ENCODE measurements at places on chromosomes 1 and 21. TPM values are rescaled to one million over a fixed set of nuclear protein-coding genes. Genes with fewer than 3 reads are reported as not detected.

GRCh38 chr1:178942285-178943198, 71.7 kb upstream of the ANGPTL1 start:
- DNase-seq, result peak; percentile 52

- DNase-seq, result no peak
Observed at GRCh38 chr21:43652616-43653015, 6.7 kb downstream of the HSF2BP start.

GRCh38 chr1:20440785-20441200, 45.2 kb downstream of the CAMK2N1 start:
- DNase-seq, result peak; percentile 44

- DNase-seq, result no peak
Observed at GRCh38 chr21:17492415-17493168, 20.3 kb upstream of the CXADR start.

- no peak for DNase-seq
Observed at GRCh38 chr1:243686159-243686558, 163.9 kb downstream of the AKT3 start.

DNA sequence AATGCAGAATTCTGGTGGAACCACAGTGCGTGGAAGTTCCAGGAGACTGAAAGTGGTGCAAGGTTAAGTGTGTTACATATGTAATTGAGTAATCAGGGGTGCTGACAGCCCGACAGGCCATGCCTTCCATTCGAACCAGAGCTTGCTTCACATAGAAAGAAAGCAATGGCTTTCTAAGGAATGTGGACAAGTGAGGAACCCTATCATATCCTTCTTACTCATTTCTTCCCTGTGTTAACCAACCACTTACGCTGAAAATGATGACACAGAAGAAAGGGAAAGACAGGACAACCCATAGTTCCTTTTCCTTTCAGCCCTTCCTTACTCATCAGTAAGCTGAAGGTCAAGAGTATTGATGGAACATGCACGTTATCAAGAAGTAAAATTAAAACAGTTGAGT, 48.1 kb upstream of the KCNA3 start:
- DNase-seq, result no peak

APOBEC4 gene
- not detected for total RNA-seq

GRCh38 chr1:3898994-3899753, 898 bp downstream of the C1orf174 start:
- peak; percentile 4 for DNase-seq

DNA sequence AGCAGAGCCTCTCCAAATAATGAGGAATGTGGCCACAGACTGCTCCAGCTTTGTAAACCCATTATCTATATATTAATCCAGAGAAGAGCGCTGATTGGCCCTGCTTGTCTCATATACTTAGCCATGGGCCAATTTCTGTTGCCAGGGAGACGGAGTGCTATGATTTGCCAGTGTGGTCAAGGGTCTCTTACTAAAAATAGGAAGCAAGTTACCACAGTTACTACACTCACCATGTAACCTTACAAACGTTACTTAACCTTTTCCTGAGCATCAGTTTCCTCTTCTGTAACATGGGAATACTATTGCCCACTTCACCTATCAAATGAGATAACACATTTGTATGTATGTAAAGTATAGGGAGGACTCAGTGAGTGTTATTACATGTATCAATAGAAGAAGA, 7.7 kb upstream of the S100A2 start:
- no peak for DNase-seq

CYB561D1 gene
- 4.7 TPM for total RNA-seq

CD101 gene
- total RNA-seq, result under 0.01 TPM

MCOLN3 gene
- total RNA-seq, result 0.97 TPM

DNA sequence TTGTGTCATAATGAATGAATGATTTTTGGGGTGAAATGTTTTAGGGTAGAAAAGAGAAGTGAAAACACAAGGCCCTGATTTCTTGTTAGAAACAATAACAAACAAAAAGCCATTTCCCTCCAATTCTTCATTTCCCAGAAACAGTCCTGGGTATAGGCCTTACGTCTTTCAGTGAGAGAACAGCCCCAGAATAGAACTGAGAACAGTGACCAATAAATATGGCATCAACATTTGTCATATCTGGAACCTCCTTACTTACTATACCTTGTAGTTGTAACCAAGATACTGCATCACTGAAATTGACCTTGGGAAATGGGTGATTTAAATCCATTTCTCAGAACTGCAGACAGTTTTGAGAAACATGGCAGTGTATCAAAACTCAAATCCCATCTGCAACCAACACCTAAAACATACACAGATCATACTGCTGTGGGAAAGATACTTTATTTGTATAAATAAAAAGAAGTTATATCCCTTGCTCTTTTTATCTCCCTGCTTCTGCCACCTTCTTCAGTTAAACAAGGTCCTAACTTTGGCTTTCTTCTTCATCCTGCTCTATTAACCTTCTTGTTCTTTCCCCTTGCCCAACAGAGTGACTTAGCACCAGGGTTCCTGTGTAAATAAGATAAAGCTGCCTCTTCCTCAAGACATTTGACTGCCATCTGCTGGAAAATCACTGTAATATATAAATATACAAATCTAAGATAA, 19.5 kb downstream of the XKR8 start:
- peak; percentile 86 for DNase-seq

DNA sequence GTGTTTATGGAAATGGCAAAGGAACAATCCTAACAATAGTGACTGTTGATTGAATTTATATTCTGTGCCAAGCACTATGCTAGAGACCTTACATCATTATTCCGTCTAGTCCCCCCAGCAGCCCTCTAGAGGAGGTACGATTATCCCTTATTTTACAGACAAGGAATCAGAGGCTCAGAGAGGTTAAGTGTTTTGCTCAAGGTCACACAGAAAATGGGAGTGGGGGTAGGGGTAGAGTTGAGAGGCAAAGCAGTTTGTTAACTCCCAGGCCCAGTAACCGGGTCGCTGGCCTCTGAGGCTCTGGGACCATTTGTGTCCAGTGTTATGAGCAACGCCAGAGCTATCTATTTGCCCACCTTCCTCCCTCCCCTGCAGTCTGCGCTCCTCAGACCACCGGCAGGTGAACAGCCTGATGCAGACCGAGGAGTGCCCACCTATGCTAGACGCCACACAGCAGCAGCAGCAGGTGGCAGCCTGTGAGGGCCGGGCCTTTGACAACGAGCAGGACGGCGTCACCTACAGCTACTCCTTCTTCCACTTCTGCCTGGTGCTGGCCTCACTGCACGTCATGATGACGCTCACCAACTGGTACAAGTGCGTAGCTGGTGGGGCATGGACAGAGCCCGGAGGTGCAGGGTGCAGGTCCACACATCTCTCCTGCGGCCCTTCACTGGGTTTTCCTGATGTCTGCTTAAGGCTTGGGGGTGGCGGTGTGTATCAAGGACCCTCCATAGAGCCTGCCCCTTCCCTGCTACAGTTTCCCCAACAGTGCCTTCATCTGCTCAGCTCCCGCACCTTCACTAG, 19.8 kb downstream of the SERINC2 start:
- DNase-seq, result no peak

DNA sequence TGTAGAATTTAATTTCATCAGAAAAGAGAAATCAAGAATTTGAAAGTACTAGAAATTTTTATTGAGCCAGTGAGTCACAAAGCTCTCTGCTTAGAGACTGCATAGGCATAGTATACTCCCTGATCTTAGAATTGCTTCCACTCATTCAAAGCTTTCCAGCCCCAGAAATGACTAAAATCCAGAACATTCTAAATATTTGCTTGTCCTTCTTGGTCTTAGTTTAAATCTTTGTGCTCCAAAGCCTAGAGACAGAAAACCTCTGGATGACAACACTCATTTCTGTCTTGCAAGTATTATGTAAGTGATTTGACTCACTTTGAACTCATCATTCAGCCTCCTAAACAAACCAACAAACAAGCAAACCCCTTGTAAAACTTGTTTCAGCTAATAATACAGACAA, 74.2 kb downstream of the PTPRC start:
- peak; percentile 20 for DNase-seq

NUP210L gene
- not detected for total RNA-seq

GRCh38 chr1:95086949-95087533, 14.3 kb upstream of the ALG14 start:
- DNase-seq, result peak; percentile 87

ALG14 gene
- total RNA-seq, result 6.4 TPM

- no peak for DNase-seq
Observed at GRCh38 chr1:217373761-217374701, 256.9 kb downstream of the GPATCH2 start.

DNA sequence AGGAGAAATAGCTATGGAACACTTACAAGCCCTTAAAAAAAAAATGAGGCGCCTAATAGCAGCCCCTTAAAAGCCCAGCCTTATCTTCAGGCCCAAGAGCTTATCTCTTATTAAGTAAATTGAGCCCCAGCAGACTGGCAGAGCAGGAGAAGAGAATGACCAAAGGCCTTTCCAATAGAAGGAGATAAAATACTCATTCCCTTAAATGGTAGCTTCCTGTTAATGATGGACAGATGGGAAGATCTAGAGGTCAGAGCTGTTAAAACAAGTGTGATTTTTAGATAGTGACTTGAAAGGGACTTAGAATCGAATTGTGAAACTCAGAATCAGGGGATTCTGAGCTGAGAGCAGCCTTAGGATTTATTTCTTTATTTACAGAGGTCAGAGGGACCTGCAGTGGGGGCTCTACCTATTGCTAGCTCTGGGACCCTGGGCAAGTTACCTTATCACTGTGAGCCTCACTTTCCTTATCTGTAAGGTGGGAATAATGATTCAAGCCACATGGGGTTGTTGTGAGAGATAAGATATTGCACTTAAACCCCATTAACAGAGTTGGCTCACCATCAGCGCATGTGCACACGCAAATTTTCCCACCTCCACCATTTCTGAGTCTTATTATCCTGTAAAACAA, 101.3 kb upstream of the C8B start:
- no peak for DNase-seq

LAMC1 gene
- total RNA-seq, result 541 TPM

AMY2B gene
- 3.5 TPM for total RNA-seq

GRCh38 chr21:46562964-46563607, 41.8 kb downstream of the S100B start:
- no peak for DNase-seq

GRCh38 chr1:78472851-78473496, 17.8 kb upstream of the PTGFR start:
- DNase-seq, result no peak

GRCh38 chr1:212224102-212224501, 61.1 kb upstream of the PPP2R5A start:
- DNase-seq, result no peak

CCDC181 gene
- 0.86 TPM for total RNA-seq

GRCh38 chr1:198864695-198865094, 225.9 kb downstream of the PTPRC start:
- no peak for DNase-seq

GRCh38 chr21:36203603-36203889, 46.9 kb downstream of the DOP1B start:
- peak; percentile 65 for DNase-seq

GRCh38 chr1:145824499-145824842, 471 bp downstream of the POLR3C start:
- no peak for DNase-seq

DNA sequence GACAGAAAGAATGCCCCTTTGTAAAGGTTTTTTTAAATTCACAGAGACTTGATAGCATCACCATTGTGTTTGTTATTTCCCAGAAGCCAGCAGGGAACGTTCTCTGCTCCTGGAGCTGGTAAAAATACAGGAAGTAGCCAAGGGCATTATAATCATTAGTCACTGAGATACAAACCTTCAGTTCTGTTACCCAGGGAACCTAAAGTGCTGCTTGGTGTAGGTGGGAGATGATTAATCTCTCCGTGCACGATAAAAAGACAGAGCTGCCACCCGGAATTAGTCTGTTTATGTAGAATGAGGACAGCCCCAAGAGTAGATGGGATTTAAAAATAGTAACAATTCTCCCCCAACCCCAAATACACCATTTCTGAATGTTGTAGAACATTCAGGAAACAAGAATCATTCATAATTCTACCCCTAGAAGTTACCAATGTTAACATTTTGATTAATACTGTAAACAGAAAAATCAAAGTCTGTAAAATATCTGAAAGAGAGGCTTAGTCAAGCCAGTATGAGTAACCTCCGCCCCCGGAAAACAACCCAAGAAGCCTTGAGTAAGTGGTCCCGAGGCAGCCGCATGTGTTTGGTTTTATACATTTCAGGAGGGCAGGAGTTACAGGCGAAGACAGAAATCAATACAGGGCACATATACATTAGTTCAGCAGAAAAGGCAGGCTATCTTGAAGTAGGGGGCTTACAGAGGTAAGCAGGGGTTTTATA, 45.3 kb upstream of the CTBS start:
- DNase-seq, result peak; percentile 53

GRCh38 chr1:67142931-67143330, 8.2 kb upstream of the C1orf141 start:
- no peak for DNase-seq

IKBKE gene
- total RNA-seq, result 25.8 TPM

LCK gene
- total RNA-seq, result 0.43 TPM

LCE2A gene
- total RNA-seq, result 0.43 TPM

DNA sequence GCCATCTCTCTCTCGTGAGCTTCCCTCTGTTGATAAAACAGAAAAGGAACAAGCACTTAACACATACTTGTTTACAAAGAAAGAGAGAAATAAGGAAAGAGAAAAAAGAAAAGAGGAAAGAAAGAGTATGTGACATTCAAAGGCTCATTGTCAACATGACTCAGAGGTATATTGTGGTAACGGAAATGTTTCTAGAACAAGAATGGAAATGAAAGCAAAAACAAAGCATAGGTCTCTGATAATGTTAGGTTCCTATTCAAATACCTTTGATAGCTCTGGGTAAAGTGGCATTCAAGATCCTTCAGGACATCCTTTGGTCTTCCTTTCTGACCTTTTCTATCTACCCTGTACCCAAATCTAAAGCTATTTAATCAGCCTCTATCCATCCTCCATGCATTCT, 67.4 kb upstream of the DMRTA2 start:
- DNase-seq, result no peak

- no peak for DNase-seq
Observed at GRCh38 chr1:64769482-64769881, 24.6 kb downstream of the RAVER2 start.

DNA sequence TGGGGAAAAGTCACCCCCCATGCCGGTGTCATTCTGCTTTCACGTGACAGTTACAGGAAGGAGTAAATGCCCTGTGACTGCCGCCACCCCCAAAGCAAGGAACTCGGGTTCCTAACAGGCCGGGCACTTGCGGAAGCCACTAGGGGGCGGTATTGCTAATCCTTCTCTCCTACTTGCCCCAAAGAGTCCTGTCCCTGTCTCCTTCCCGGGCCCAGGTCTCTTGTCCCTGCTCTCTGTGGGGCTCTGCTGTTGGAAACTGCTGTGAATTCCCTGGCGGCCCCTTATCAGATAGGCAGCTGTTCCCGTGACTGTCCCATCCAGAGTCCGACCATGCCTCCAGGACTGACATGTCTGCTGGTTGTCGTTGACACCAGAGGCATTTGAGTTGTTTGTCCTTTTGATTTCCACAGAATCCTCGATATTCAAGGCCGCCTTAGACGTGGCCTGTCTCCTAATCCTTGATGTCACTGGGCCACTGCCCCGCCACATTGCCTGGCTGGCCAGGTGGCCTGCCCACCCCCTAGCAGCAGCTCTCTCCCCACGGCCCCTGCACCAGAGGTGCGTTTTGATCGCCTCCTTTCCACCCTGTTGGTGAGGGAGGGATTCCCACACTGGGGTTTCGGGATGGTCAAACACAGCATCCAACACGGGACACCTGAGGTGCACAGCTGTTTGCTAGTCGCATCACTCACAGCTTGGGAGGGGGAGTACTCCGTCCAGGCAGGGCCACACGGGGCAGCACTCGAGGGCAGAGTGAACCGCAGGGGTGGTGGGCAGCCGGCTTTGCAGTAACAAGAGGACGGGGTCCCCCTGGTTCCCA, 37.3 kb downstream of the CHAF1B start:
- peak; percentile 74 for DNase-seq

Measured in fibroblast of villous mesenchyme (primary cell).